ENCODE measurements at places on chromosomes 5 and 9.

DNA sequence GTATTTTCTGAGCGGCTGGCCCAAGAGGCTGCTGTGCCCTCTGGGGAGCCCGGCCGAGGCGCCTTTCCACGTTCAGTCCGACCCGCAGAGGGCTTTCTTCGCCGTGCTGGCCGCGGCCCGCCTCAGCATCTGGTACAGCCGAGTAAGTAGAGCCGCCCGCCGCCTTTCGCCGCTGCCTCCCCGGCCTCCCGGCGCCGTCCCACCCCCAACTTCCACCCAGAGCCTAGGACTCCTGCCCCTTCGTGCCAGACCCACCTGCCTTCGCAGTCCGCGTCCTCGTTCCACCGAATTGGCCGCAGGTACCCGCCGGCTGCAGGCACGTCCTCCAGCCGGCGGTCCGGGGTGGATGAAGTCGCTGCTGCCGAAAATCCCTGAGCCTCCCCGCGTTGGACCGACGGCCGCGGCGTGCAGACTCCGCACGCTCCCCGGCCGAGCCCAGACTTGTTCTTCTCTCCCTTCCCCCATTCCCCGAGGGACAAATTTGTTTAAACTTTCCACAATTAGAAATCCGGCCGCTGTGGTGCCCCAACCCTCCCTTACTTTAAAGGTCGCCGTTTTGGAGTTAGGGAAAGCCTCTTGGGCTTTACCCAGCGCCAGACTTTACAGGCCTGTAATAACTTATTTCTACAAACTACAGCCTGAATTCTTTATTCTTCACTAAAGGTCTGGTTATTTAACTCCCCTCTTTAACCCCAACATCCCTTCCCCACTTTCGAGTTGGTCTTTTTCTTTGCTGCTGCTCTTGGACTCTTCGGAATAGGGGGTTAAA is 589 bp downstream of the RIC1 start:
- H3K4me1 ChIP-seq: peaks cover 65% of the 10 kb centered on the region
- H3K36me3 ChIP-seq: peaks cover 14% of the 10 kb centered on the region
- peak overlapping the region; percentile 100 for H3K4me3 ChIP-seq
- no peak for DNase-seq

- H3K27ac ChIP-seq: no peak overlapping the region
- H3K4me3 ChIP-seq: no peak overlapping the region
- H3K36me3 ChIP-seq: no peaks in the 10 kb centered on the region
- no peak for DNase-seq
- H3K4me1 ChIP-seq: no peaks in the 10 kb centered on the region
- H3K27me3 ChIP-seq: no peaks in the 10 kb centered on the region
Measured at GRCh38 chr9:8436786-8437185, 637.2 kb upstream of the DMAC1 start.

DNA sequence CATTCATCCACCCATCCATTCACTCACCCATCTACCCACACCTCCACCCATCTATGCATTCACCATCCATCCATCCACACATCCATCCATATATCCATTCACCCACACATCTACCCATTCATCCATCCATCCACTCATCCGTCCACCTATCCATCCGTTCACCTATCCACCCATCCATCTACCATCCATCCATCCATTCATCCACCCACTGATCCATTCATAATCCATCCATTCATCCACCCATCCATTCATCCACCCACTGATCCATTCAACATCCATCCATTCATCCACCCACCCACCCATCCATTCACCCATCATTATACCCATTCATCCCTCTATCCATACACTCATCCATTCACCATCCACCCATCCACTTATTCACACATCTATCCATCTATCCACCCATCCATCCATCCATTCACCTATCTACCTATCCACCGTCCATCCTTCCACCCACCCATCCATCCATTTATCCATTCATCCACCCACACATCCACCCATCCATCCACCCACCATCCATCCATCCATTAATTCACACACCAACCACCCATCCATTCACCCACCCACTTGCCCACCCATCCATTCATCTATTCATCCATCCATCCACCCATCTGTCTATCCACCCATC is 336.5 kb upstream of the IRX4 start:
- H3K4me1 ChIP-seq: no peaks in the 10 kb centered on the region
- H3K27me3 ChIP-seq: peaks cover 5% of the 10 kb centered on the region
- no peak overlapping the region for H3K4me3 ChIP-seq
- peaks cover 2% of the 10 kb centered on the region for H3K36me3 ChIP-seq
- no peak for DNase-seq
- no peak overlapping the region for H3K27ac ChIP-seq

- H3K27ac ChIP-seq: no peak overlapping the region
- no peaks in the 10 kb centered on the region for H3K4me1 ChIP-seq
- no peaks in the 10 kb centered on the region for H3K36me3 ChIP-seq
- H3K4me3 ChIP-seq: no peak overlapping the region
- H3K27me3 ChIP-seq: peaks cover 27% of the 10 kb centered on the region
Measured at GRCh38 chr5:168101352-168101751, 190.1 kb upstream of the WWC1 start.

DNA sequence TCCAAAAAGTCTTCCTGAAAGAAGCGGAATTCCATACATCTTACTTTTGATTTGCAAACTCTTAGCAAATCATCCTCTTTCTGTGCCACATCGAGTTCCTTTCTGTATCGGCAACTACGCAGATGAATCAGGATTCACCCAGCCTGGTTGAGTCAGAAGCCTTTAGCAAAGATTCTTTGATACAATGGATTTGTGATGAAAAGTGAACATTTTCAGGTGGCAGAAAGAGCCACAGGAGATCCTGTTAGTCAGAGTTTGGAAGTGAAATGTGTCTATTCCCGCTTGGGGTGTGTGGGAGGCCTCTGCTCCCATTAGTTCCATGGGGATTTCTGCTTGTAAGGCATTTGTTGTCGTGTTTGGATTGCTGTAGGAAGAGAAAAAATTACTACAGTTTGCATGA is 351.8 kb upstream of the WWC1 start:
- H3K4me1 ChIP-seq: no peaks in the 10 kb centered on the region
- H3K4me3 ChIP-seq: no peak overlapping the region
- DNase-seq: no peak
- H3K27ac ChIP-seq: no peak overlapping the region
- no peaks in the 10 kb centered on the region for H3K27me3 ChIP-seq

GRCh38 chr9:4762886-4763541 is 22.0 kb upstream of the AK3 start:
- no peak overlapping the region for H3K27ac ChIP-seq
- no peak for DNase-seq
- H3K36me3 ChIP-seq: peaks cover 1% of the 10 kb centered on the region

DNA sequence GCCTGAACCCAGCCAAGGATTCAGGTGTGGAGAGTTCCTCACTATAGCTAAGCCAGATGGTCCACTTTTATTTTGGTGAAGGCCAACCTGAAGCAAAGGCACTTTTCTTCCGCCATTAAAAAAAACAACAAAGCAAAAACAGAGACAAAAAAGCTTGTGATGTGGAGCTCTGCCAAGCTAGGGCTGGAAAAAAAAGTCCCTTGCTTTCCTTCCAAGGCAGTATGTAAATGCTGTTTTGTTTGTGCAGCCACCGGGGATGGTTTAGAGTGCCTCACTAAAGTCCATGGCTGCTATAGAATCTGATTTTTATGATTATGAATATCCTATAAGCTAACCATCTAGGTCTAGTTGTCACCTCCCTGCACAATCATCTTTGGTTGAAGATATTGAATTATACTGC is 14.9 kb downstream of the MEGF10 start:
- peaks cover 32% of the 10 kb centered on the region for H3K27me3 ChIP-seq
- H3K27ac ChIP-seq: no peak overlapping the region

GRCh38 chr5:156991714-156992113 is 28.7 kb upstream of the TIMD4 start:
- no peaks in the 10 kb centered on the region for H3K4me1 ChIP-seq
- no peaks in the 10 kb centered on the region for H3K27me3 ChIP-seq
- no peak overlapping the region for H3K4me3 ChIP-seq
- no peak for DNase-seq
- no peaks in the 10 kb centered on the region for H3K36me3 ChIP-seq

GRCh38 chr5:151889614-151890013 is 35.0 kb downstream of the GLRA1 start:
- H3K27ac ChIP-seq: no peak overlapping the region
- no peaks in the 10 kb centered on the region for H3K4me1 ChIP-seq
- no peak overlapping the region for H3K4me3 ChIP-seq
- DNase-seq: no peak
- H3K36me3 ChIP-seq: no peaks in the 10 kb centered on the region

DNA sequence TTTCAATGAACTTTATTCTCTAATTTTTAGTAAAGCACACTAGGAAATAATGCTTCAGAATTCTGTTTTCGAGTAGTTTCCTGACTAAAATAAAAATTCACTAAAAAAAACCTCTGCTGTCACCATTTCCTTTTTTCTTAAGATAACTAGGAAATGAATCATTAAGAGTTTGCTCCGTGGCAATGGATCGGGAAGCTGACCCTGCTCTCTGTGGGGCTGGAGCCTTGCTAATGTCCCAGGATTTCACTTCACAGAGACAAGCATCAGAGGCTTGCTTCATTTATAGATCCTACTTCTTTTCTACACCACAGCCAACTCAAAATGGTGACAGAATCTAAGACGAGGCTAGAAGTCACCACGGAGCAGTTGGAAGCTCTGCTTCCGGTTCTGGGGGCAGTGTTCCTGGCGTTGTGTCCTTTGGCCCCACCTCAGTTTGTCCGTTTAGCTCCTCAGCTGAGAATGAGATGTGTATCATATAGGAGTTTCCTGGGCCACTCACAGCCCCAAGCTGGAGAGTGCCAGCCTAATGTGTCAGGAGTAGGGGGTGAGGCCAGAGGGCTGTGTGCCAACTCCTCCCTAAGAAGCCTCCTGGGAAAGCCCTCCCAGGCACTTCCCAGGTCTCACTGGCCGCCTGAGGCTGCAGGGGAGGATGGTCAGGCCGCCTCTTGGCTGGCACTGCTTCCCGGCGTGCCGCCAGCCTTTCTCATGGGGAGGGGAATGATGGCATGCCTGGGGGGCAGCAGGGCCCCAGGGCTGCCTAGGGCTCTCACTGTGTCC is 19.6 kb downstream of the TENT4A start:
- DNase-seq: no peak
- peaks cover 10% of the 10 kb centered on the region for H3K36me3 ChIP-seq
- no peaks in the 10 kb centered on the region for H3K27me3 ChIP-seq

DNA sequence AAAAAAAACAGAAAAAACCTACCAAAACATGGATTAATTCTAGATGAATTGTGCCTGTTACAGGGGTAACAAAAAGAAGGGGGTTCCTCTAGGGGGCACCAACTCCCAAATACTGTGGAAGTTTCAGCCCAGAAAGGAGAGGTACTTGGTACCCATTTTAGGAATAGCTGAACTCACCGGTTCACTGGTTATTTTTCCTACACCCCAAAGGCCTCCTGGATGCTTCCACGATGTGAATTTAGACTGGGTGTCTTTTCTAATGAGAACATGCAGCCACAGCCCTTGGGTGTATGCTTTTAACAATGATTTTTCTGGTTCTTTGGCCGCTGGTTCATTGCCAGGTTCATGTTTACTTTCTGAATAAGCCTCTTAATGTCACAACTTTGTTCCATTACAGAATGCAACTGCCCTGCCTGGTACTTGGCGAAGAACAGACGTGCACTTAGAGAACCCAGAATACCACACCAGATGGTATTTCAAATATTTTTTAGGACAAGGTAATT is 46.7 kb downstream of the GARNL3 start:
- H3K4me1 ChIP-seq: no peaks in the 10 kb centered on the region
- no peak for DNase-seq
- no peaks in the 10 kb centered on the region for H3K36me3 ChIP-seq
- no peak overlapping the region for H3K4me3 ChIP-seq

- no peaks in the 10 kb centered on the region for H3K27me3 ChIP-seq
- peaks cover 24% of the 10 kb centered on the region for H3K36me3 ChIP-seq
- DNase-seq: no peak
Measured at GRCh38 chr5:1343931-1344901, 683 bp downstream of the CLPTM1L start.

DNA sequence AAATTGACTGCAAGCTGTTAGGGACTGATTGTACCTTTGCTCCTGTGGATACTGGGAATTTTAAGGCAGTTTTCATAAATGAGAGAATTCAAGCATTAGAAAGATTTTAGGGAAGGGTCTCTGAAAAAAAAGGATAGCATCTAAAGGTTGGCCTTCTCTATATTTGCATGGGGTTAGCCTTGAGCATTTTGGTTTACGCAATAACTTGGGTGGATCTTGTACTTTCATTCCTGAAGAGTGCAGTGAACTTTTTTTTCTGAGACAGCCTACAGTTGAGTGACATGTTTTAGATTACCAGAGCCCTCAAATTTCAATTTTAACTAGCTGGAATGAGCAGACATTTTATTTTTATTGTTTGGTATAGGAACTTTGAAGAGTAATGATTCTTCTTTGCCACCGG is 91.6 kb upstream of the NR3C1 start:
- DNase-seq: no peak
- no peak overlapping the region for H3K4me3 ChIP-seq
- H3K27ac ChIP-seq: no peak overlapping the region

DNA sequence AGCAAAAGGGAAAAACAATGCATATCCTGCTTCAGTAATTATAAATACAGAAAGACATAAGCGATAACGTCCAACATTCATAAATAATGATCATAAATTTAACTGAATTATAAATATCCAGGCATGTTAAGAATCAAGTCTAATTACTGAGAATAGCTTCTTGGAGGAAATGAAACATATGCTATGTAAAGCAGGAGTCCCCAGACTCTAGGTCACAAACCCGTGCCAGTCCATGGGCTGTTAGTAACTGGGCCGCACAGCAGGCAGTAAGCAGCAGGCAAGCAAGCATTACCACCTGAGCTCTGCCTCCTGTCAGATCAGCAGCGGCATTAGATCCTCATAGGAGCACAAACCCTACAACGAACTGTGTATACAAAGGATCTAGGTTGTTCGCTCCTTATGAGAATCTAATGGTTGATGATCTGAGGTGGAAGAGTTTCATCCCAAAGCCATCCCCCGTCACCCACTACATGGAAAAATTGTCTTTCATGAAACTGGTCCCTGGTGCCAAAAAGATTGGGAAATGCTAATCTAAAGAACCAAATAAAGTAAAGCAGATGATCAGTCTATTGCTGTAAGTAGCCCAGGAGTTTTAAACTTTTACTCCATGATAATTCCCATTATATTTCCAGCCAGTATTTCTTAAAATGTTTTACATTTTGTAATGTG is 50.4 kb downstream of the CERT1 start:
- H3K4me1 ChIP-seq: peaks cover 50% of the 10 kb centered on the region
- no peak overlapping the region for H3K4me3 ChIP-seq
- no peak for DNase-seq
- H3K27ac ChIP-seq: no peak overlapping the region

- H3K4me3 ChIP-seq: no peak overlapping the region
- H3K4me1 ChIP-seq: no peaks in the 10 kb centered on the region
- no peaks in the 10 kb centered on the region for H3K36me3 ChIP-seq
- H3K27me3 ChIP-seq: no peaks in the 10 kb centered on the region
- no peak overlapping the region for H3K27ac ChIP-seq
Measured at GRCh38 chr9:102354041-102354440, 615.6 kb upstream of the GRIN3A start.

Data from central memory CD8-positive, alpha-beta T cell (primary cell).